Midbrain (tissue), 1 donor: ENCODE measurements at places on chromosomes 7 and 10.

DNA sequence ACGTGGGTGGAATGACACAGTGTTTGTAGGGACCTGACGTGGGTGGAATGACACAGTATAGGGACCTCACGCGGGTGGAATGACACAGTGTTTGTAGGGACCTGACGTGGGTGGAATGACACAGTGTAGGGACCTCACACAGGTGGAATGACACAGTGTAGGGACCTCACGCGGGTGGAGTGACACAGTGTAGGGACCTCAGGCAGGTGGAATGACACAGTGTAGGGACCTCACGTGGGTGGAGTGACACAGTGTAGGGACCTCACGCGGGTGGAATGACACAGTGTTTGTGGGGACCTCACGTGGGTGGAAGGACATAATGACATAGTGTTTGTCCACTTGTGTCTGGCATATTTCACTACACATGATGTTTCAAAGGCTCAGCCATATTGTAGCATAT is 19.3 kb downstream of the PPP2R2D start:
- DNase-seq, result no peak

DNA sequence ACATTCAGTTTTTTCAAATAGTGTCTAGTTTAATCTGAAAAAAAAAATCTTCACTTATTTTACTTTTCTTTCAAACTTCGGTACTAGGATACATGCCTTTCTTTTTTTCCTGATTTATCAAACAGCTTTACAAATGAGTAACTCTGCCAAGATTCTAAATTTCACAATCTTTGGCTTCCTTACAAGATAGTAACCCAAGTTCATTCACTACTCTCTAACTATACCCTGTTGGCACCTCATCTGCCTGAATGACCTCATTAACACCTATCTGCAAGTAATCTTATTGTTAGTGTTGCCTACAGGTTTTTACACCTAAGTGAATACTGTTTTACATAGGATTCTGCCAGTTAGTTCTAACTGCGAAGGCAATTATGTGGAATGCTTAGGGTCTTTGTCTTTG is 159.8 kb downstream of the FOXP2 start:
- DNase-seq, result no peak

DNA sequence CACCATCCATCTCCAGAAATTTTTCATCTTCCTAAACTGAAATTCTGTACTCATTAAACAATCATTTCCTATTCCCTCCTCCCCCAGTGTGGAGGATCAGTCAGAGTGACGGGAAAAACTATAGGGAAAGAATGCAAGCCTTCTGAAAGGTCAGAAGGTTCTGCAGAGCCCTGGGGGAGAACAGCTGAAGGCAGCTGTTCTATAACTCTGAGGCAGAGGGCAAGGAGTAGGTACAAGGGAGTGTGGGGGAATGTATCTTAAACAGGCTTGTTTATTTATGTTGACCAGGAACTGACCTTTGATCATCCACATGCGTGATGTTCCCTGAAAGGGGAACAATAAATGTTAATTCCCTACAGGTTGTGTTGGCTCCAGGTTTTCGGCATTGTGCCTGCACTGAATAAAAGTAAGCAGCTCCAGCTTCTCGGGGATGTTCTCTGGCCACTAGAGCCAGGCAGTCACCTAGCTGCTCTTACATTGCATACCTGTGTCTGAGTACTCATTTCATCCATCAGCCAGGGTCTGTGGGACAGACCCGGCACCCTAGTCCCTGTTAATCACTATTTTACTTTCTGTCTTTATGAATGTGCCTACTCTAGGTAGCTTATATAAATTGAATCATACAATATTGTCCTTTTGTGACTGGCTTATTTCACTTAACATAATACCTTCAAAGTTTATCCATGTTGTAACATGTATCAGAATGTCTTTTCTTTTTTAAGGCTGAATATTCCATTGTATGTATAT is 5.8 kb downstream of the IFIT1 start:
- no peak for DNase-seq

- DNase-seq, result no peak
Measured at GRCh38 chr7:79401254-79401653, 52.2 kb downstream of the MAGI2 start.

DNA sequence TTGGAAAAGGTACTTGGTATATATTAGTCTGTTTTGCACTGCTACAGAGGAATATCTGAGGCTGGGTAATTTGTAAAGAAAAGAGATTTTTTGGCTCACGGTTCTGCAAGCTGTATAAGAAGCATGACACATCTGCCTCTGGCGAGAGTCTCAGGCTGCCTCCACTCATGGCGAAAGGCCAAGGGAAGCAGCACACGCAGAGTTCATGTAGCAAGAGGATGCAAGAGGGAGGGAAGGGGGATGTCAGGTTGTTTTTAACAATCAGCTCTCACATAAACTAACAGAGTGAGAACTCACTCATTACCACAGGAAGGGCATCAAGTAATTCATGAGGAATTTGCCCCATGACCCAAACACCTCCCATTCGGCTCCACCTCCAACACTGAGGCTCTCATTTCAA is 484.8 kb upstream of the DPP6 start:
- DNase-seq, result no peak

DNA sequence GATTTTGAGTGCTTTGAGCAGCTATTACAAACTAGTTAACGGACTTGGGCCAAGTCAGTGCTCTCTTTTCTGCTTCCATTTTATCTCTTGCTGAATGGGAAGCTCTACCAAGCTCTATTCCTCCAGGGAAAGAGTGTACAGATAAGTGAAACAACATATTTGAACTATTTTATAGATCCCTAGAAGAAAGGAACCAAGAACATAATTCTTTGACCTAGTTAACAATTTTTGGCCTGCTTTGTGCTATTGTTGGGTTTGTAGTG is 244.8 kb downstream of the PRKG1 start:
- no peak for DNase-seq

DNA sequence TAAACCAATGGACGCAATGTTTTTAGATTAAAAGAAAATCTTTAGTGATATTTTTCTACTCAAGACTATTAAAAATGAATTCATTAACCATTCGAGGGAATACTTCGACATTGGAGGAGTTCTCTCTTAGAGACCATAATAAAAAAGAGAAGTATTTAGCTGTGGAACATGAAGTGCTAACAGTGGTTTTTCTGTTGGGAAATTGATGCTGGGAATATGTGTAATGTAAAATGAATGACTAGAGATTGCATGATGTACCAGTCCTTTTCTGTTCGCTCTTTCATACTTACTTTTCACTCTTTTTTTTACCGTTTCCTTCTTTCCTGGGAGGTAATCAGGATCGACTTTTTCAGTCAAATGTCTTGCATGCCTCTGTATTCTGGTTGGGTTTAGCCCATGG is 41.3 kb downstream of the ST7 start:
- DNase-seq, result no peak

GRCh38 chr7:127396184-127396583 is 3.7 kb upstream of the ZNF800 start:
- no peak for DNase-seq

- no peak for DNase-seq
Measured at GRCh38 chr10:133126431-133127290, 33.4 kb upstream of the KNDC1 start.

GRCh38 chr10:98458809-98459784 is 12.4 kb upstream of the HPS1 start:
- DNase-seq, result no peak

DNA sequence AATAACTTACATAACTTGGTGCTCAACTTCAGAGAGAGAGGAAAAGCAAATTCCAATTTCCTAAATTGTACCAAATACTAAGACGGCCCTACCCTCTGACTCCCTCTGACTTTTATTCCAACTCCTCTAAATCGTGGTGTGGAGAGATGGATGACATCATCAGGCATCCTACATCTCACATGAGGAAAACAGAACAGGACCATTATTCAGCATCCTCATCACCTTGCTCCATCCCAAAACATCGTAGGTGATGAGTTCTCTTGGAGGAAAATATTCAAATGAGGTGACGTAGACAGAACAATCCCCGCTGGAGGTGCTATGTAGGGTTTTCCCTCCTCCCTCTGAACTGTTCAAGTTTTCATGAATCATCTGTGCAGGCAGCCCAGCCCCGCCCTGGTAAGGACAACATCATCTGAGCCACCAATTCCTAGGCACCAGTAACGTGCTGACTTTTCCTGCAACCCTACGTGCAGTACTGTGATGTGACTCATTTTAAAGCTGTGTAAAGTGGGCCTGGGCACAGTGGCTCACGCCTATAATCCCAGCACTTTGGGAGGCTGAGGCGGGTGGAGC is 167.2 kb downstream of the CALN1 start:
- no peak for DNase-seq

DNA sequence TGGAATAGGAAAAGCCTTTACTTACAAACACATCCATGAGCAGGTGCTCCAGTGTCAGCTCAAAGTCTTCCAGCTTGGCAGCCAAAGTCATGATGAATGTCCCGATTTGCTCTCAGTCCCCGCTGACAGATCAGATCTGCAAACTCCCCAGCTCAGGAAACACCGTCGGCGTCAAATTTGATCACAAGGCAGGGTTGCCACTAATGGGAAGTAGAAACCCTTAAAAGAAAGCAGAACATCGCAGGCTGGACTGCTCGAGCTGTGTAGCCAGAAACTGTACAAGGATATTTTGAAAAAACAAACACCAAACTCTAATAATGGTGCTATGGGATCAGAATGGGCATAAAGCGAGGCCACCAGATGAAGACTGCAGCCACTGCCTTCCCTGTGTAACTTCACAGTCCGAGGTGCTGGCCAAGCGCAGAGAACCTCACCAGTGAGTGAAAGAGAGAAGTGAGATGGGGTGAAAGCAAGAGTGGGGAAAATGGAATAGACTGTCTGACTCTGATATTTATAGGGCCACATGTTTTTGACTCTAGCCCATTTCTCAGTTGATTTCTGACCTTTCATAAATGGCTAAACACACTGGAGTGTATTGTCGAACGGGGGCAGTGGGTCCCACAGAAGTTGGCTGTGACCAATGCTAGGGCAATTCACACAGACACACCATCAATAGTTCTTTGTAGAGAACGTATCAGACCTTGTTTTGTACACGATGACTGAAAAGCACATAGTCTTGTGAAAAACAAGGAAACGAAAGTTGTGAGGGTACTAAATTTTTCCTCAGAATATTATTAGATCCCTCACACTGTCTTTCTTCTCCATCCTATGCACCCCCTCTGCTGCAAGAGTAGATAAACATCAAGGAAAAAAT is 306.2 kb downstream of the FRMD4A start:
- peak; percentile 26 for DNase-seq

GRCh38 chr10:16602104-16602775 is 80.6 kb upstream of the C1QL3 start:
- no peak for DNase-seq

DNA sequence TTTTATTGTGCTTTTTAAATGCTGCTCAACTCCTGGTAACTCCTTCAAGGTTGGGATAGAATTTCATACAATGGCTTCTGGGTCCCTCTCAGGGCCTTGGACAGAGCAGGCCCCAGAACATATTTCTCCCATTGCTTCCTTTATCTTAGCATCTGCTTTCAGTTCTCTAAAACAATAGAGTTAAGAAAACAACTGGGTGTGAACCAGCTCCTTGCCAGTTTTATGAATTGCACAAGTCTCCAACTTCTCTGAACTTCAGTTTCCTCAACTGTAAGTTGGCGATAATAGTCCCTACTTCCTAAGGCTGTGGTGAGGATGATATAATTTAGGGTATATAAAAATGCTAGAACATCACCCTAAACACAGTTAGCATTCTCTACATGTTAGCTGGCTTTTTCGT is 77.0 kb upstream of the INHBA start:
- DNase-seq, result peak; percentile 27

GRCh38 chr10:120688928-120689327 is 162.2 kb upstream of the WDR11 start:
- no peak for DNase-seq

- DNase-seq, result no peak
Measured at GRCh38 chr7:100952641-100953040, 3.3 kb downstream of the MUC3A start.

GRCh38 chr7:29177963-29178600 is 16.5 kb upstream of the CHN2 start:
- DNase-seq, result peak; percentile 37

GRCh38 chr10:108801775-108802517 is 1121.4 kb downstream of the XPNPEP1 start:
- no peak for DNase-seq

- no peak for DNase-seq
Measured at GRCh38 chr10:4766454-4766853, 59.6 kb upstream of the AKR1E2 start.

DNA sequence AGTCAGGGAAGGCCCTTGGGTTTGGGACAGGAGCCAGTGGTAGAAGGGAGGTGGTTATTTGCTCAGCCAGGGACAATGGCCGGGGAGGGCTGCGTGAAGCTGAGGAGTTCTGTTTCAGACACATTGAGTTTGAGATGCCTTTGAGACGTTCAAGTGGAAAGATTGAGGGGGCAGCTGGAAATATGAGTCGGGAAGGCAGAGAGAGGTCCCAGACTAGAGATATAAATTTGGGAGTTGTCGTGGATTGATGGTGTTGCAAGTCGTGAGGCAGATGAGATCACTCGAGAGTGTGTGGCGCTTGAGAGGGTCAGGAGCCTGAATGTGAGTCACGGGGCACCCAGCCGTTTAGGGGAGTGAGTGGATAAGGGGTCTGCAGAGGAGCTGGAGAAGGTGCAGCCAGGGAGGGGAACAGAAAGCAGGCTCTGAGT is 73.3 kb downstream of the ZMIZ1 start:
- no peak for DNase-seq

GRCh38 chr10:130711072-130711471 is 574.9 kb downstream of the GLRX3 start:
- DNase-seq, result no peak

GRCh38 chr10:5159126-5159525 is 25.8 kb downstream of the AKR1C8 start:
- no peak for DNase-seq

GRCh38 chr10:43854007-43854406 is 205.3 kb upstream of the ZNF32 start:
- no peak for DNase-seq

- no peak for DNase-seq
Measured at GRCh38 chr10:72278668-72279393, 5.1 kb downstream of the DDIT4 start.

- no peak for DNase-seq
Measured at GRCh38 chr10:29973921-29974320, 85.5 kb downstream of the JCAD start.

GRCh38 chr7:19439517-19439916 is 269.3 kb downstream of the POLR1F start:
- no peak for DNase-seq

- DNase-seq, result no peak
Measured at GRCh38 chr7:108138911-108139310, 8.8 kb upstream of the LAMB4 start.

DNA sequence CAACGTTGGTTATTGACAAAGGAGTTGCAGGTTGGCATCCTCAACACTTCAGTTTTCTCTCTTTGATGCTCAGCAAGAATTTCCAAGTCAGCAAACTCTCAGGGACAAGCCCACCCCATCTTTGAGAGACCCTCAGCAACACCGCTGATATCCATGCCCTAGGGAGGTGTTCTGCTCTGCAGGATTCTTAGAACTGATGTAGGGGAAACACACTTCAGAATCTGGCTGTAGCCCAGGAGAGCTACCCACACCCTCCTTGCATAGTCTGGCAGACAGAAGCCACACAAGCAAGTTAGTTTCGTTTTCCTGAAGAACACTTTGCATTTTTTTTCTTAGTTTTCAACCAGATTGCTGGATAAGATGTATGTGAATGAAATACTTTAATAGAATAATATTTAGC is 822 bp downstream of the SAMD9L start:
- DNase-seq, result no peak

- DNase-seq, result no peak
Measured at GRCh38 chr7:28505867-28506266, 93.5 kb downstream of the CREB5 start.

- peak; percentile 12 for DNase-seq
Measured at GRCh38 chr10:77756319-77757232, 119.0 kb upstream of the KCNMA1 start.
